NCI-H1436 (cell line): ENCODE measurements at places on chromosomes 6 and 20.

DNA sequence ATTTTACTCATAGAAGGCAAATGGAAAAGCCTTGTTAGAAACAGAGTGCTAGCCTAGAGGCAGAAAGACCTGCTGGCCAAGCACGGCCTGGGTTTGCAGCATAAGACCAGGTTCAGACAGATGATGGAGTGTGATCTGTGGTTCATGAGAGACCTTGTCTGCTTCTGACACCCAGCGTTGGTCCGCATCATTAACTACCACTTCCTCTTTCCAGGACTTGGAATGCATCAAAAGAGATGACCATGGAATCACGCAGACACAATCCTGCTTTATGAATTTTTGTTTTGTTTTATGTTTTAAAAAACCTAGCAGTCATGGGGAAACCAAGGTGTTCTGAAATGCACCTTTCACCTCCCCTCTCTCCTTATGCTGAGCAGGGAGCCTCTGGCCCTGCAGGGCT lies 76.8 kb upstream of the SYNDIG1 start:
- no peak for DNase-seq

DNA sequence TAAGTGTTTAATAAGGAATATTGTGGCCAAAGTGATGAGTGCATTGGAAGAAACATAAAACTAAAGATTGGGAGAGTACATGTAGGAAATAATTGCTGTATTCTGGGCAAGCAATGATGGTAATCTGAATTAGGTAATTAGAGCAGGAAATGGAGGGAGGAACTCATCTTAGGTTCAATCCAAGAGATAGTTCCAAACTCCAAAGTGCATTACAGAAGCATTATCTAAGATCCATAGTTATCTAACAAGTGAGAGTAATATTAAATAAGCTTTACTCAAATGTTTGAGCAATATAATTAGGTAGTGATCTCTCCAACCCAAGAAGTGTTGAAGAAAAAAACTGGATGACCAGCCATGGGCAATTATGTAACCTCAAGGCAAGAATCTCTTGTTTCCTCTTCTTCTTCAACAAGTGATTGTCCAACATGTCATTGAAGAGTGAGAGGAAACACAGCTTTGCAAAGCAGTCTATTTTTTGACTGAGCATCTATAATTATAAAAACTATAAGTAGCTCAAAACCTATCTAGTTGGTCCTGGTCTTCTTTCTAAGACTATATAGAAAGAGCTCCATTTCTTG lies 181.2 kb upstream of the TNFAIP3 start:
- no peak for DNase-seq

- no peak for DNase-seq
These were observed 67.5 kb upstream of the PBOV1 start for GRCh38 chr6:138285800-138286199.

DNA sequence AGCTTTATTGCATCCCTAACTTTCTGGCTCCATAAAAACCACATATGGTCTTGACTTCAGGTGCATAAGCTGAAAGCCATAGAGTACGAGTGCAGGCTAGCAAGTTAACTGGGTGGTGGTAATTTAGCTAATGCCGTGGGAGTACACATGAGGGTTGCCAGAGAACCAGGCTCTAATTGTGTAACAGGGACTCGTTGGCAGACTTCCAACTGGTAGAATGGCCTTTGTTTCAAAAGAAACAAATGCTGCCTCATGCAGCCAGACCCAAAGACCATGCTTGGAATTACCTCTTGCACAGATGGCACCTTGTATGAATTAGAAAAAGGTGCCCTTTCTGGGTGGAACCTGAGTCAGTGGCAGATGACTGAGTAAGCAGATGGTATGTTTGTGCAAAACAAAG lies 73.2 kb downstream of the LY86 start:
- peak; percentile 87 for DNase-seq

DNA sequence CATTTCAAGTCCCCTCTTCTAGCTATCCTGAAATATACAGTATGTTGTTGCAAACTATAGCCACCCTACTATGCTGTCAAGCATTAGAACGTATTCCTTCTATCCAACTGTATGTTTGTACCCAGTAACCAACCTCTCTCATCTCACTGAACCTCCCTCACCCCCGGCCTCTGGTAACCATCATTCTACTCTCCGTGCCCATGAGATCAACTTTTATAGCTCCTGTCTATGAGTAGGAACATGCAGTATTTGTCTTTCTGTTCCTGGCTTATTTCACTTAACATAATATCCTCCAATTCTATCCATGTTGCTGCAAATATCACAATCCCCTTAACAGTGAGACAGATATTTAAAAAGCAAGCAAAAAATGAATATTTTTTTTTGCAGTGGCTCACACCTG lies 196.9 kb downstream of the PAX1 start:
- no peak for DNase-seq

DNA sequence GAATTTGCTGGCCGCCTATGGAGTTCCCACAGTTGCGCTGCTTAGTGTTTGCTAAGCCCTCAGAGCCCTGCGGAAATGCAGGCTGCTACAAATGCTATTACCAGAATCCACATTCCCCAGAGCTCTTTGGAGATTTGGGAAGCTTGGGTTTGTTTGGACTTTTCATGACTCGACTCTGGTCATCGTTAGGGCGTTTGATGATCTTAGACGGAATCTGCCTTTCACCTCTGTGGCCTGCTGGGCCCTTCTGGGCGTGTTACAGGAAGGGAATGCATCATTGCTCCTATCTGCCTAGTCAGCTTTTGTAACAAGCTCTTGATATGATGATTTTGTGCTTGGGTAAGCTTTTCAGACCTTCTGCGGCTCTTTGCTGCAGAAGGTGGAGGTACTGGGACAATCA lies 50.8 kb downstream of the EYA2 start:
- DNase-seq = no peak

- no peak for DNase-seq
These were observed 233.1 kb downstream of the PACRG start for GRCh38 chr6:162960679-162961457.

GRCh38 chr6:170033666-170034065 lies 257.2 kb downstream of the DLL1 start:
- DNase-seq = no peak
